Brain microvascular endothelial cell (primary cell): ENCODE measurements at places on chromosomes 6 and 20.

DNA sequence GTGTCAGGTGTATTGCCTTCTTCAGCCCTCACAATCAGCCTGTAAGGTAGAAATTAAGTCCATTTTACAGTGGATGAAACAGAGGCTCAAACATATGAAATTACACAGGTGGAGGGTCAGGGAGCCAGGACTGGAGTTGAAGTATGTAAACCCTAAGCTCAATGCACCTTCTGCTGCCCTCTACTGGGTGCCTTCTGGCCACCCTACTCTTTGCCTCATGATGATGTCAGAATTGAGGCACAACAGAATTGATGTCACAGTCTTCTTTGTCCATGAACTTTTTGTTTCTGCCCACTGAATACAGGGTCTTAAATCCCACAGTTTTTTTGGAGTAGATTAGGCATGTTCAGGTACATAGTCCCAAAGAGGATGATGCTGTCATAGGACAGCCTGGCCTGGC is 400.8 kb upstream of the CHD6 start:
- no peak for DNase-seq

DNA sequence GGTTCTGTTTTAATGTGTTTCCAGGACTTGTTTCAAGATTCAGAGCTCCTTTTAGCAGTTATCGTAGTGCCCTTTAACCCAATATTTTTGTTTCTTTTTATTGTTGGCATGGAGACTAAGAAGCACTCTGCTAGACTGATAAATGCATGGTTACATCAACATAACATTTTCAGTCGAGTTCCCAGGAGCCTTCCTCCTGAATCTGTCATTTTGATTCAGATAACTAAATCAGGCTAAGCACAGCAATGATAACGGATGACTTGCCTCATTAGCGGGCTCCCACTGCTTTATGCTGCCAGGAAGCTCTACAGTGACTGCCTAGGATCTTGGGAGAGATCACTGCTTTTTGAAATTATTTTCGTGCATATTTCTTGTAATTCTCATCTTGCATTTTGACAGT is 772.8 kb upstream of the GJE1 start:
- DNase-seq: peak; percentile 57

- DNase-seq: peak; percentile 60
Observed at GRCh38 chr6:84428300-84428907, 201.0 kb upstream of the CEP162 start.

DNA sequence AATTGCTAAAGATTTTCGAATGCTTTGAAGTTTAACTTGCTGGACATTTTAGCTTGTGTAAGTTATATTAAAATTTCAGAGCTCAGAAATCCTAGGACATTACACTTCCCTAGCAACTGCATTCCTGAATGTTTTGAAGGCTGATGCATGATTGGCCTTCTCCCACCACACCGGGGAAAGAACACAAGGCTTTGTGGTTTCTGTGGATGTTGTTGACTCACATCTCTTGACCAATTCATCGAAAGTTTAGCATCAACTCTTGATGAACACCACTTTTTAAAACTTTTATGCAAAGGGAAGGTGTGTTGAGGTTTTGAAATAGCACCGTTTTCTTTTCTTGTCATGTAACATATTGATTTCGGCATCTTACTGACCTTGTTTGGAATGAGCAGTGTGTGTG is 81.1 kb downstream of the RIMS1 start:
- DNase-seq: no peak

- no peak for DNase-seq
Observed at GRCh38 chr6:168428052-168428826, 12.7 kb upstream of the SMOC2 start.

- no peak for DNase-seq
Observed at GRCh38 chr6:13715444-13715883, 3.8 kb upstream of the RANBP9 start.

- no peak for DNase-seq
Observed at GRCh38 chr6:14711704-14712379, 534.0 kb upstream of the JARID2 start.

GRCh38 chr20:25553819-25554296 is 31.5 kb downstream of the NINL start:
- peak; percentile 43 for DNase-seq

- no peak for DNase-seq
Observed at GRCh38 chr6:4398791-4399190, 263.4 kb upstream of the ECI2 start.

GRCh38 chr6:26531897-26532296 is 6.3 kb upstream of the HMGN4 start:
- DNase-seq: no peak

- DNase-seq: no peak
Observed at GRCh38 chr20:42027746-42028268, 409.6 kb upstream of the CHD6 start.

DNA sequence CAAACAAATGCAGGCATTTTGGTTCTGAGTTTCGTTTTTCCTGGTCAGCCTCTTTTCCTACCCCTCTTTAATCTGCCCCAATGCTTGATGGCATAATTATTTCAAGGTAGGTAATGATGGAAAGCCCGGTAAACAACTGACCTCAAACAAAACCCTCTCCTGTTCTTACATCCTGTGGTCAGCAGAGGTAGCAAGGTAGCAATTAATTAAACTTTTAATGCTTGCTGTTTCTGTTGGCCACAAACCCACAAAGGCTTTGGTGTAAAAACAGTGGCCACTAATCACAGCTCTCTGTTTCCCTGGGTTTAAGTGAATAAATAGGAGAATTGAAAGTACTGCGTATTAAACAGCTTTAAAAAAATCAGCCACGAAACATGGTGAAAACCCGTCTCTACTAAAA is 261.5 kb upstream of the SOX4 start:
- DNase-seq: no peak

DNA sequence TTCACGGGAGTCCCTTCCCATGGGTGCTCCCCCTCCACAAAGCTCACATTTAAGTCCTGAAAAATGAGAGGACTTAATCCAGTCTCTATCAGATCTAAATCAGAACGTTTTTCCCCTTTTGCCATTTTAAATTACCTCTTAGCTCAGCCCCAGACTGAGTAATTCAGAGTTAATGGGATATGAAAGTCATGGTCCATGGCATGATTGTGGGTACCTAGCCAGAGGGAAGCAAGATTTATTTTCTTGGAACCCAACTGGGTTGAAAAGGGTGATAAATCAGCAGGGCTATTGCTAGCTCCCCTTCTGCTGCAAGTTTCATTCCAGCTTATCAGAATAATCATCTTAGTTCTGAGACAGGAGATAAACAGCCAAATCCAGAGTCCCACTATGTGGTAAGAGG is 320.2 kb upstream of the CHD6 start:
- no peak for DNase-seq

DNA sequence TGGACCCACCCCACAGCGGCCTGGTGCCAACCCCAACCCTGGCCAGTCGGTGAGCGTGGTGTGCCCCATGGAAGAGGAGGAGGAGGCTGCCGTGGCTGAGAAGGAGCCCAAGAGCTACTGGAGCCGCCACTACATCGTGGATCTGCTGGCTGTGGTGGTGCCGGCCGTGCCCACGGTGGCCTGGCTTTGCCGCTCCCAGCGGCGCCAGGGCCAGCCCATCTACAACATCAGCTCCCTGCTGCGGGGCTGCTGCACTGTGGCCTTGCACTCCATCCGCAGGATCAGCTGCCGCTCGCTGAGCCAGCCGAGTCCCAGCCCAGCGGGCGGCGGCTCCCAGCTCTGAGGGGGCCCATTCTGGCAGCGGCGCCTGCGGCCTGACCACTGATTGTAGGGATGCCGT is 23.2 kb downstream of the SDCBP2 start:
- no peak for DNase-seq

DNA sequence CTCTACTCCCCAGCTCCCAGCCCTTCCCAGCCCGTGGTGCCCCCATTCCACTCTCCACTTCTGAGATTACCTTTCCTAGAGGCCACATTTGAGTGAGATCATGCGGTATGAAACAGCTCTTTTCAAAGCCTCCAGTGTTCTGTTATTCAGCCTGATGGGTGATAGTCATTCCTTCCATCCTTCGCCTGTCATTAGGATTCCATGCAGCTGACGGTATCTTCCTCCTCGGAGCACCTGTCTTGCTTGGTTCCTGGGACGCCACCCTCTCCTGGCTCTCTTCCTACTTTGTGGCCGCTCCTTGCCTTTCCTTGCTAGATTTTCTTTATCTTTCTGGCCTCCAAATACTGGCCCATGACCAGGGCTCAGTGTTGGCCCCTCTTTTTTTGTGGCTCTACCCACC is 137.0 kb downstream of the ARID1B start:
- no peak for DNase-seq

DNA sequence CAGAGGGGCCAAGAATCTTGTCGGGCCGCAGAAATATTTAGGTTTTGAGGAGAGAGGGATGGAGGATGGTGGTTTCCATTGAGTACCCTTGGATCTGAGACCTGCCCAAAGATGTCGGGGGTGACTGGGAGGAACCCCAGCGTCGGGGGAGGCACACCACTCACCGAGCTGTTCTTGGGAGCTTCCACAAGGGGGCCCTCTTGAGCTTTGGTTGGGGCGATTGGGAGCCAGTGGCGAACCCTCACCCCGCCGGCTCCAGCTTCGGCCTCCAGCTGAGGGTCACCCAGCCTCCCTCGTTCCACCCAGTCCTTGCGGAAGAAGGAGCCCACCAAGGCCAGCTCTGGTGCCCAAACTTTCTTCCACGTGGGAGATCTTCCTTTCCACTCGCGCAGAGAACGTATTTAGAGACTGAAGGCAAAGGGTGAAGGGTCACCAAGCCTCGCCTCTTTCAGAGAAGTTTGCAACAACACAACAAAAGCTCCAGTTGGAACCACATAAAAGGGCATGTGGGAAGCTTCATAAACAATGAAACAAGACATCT is 33.6 kb downstream of the APCDD1L start:
- peak; percentile 6 for DNase-seq

- DNase-seq: peak; percentile 20
Observed at GRCh38 chr6:579339-579738, 77.6 kb downstream of the HUS1B start.
